ENCODE measurements at places on chromosomes 1 and 21.
A peak's percentile ranks its signal among the peaks of the same experiment; 100 is the strongest.

GRCh38 chr1:155083865-155084721 lies 5.5 kb downstream of the EFNA3 start:
- DNase-seq = no peak

GRCh38 chr1:162185314-162186025 lies 116.0 kb downstream of the NOS1AP start:
- DNase-seq = no peak

DNA sequence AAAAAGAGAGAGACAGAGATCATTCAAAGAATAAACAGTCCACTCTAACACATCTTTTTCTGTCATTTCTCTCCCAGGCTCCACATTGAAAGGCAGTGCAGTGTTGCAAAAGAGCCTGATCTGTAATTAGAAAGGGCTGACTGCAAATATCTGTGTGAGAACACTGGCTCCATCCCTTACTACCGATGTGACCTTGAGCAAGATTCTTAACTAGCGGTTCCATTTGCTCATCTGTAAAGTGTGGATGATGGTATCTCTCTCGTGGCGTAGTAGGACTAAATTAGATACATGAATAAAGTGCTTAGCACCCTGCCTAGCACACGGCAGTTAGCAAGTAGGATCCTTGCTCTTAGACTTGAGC lies 26.9 kb upstream of the SLC44A3 start:
- no peak for DNase-seq

DNA sequence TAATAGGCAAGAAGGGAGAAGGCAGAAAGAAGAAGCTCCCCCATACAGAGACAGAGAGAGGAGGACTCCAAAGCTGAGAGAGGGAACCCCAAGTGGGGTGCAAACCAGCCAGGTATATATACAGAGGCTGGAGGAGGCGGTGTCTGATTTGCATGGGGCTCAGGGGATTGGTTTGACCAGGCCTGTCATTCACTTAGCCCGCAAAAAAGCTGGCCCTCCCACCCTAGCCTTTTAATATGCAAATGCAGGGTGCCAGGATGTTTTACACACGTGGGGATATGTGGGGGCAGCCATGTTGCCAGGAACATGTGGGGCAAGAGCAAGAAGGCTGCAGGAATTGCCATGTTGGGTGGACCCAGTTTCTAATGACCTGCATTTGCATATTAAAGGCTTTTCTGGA lies 37.0 kb upstream of the TENT5B start:
- no peak for DNase-seq

- DNase-seq = no peak
Observed at GRCh38 chr1:225919906-225920305, 4.1 kb downstream of the PYCR2 start.

- peak; percentile 0 for DNase-seq
Observed at GRCh38 chr1:2348346-2349325, 42.7 kb downstream of the MORN1 start.

- peak; percentile 8 for DNase-seq
Observed at GRCh38 chr1:114093624-114094362, 59.9 kb downstream of the SYT6 start.

- DNase-seq = no peak
Observed at GRCh38 chr1:14811573-14811972, 213.1 kb downstream of the KAZN start.

DNA sequence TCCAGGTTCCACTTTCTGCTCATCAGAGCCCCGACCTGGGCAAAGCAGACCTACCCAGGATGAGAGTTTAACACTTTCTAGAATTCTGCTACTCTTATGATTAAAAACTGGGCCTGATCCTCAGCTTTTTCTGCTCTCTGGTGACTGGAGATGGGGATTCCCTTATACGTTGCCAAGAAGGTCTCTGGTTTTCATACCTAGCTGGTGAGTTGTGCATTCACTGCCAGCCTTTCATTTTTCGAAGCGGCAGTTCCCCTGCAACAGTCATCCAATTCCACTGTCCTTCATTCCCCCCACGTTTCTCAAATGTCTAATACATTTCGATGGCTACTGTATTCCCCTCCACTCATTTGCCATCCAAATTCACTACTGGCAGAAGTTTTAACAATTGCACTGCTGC lies 135.3 kb downstream of the ADSS2 start:
- no peak for DNase-seq

- peak; percentile 11 for DNase-seq
Observed at GRCh38 chr1:3978196-3978989, 78.3 kb upstream of the C1orf174 start.

GRCh38 chr1:58629031-58629462 lies 52.0 kb upstream of the TACSTD2 start:
- no peak for DNase-seq

- no peak for DNase-seq
Observed at GRCh38 chr1:220301630-220302029, 29.4 kb upstream of the RAB3GAP2 start.

DNA sequence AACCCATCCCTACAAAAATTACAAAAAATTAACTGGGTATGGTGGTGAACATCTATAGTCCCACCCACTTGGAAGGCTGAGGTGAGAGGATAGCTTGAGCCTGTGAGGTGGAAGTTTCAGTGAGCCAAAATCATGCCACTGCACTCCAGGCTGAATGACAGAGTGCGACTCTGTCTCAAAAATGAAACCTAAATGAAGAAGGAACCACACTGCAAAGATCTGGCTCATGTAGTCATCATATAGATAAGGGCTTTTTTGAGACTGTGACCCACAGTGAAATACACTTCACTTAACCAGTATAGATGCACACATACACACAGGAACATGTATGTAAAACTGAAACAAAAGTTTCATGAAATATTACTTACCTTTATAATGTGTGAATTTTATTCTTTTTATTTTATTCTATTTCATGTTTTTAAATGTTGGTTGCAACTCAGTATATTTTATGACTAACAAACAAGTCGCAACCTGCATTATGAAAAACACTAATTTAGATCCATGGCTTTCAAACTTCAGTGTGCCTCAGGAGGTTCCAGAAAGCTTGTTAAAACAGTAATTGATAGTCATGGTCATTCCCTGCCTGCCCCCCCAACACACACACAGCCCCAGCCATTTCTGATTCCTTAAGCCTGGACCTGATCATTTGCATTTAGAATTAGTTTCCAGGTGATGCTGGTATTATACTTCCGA lies 189.5 kb downstream of the PATJ start:
- no peak for DNase-seq
